Omental fat pad (tissue), 4 donors: ENCODE measurements at places on chromosomes 6 and 20. TPM values are rescaled to one million over a fixed set of nuclear protein-coding genes. Genes with fewer than 3 reads are reported as not detected.

Gene PEX6
- total RNA-seq, result 22.1 TPM

Gene GCNT2
- 3.8 TPM for total RNA-seq

Gene MYLK2
- total RNA-seq, result not detected

Gene RPS6KA2
- total RNA-seq, result 52.1 TPM

Gene GINM1
- 64.8 TPM for total RNA-seq

Gene PLAGL1
- total RNA-seq, result 28.3 TPM

Gene PROKR2
- total RNA-seq, result not detected

Gene PDE10A
- total RNA-seq, result 15.9 TPM

Gene PLG
- not detected for total RNA-seq

Gene IFT52
- total RNA-seq, result 16.9 TPM

Gene TRMT6
- total RNA-seq, result 7.9 TPM

Gene IL20RA
- total RNA-seq, result 4.6 TPM

Gene HUS1B
- total RNA-seq, result 3.0 TPM
